ENCODE measurements at places on chromosomes 16 and 17.

GRCh38 chr17:56937687-56938086 is 23.2 kb downstream of the COIL start:
- H3K4me1 ChIP-seq = no peaks in the 10 kb centered on the region
- H3K36me3 ChIP-seq = peaks cover 5% of the 10 kb centered on the region
- H3K4me3 ChIP-seq = no peak overlapping the region
- H3K27me3 ChIP-seq = no peaks in the 10 kb centered on the region

DNA sequence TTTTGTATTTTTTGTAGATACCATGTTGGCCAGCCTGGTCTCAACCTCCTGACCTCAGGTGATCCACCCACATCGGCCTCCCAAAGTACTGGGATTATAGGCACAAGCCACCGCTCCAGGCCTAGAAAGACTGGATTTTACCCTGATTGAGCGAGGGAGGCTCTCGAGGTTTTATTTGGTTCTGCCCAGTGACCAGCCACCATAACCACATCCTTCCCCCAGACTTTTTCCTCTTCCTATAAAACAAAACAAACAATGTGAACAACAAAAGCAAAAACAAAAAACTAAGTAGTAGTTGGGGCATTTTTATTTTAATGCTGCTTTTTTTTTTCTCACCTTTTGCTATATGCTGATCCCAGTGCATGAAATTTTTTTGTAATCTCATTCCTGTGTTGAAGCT is 509.6 kb downstream of the MAF start:
- H3K4me3 ChIP-seq = no peak overlapping the region
- no peak for DNase-seq
- H3K4me1 ChIP-seq = peaks cover 6% of the 10 kb centered on the region
- H3K27me3 ChIP-seq = no peaks in the 10 kb centered on the region

- no peaks in the 10 kb centered on the region for H3K27me3 ChIP-seq
- peaks cover 19% of the 10 kb centered on the region for H3K36me3 ChIP-seq
- H3K27ac ChIP-seq = no peak overlapping the region
- no peaks in the 10 kb centered on the region for H3K4me1 ChIP-seq
- no peak for DNase-seq
Measured at GRCh38 chr17:42819939-42820535, 4.0 kb downstream of the BECN1 start.

- no peak overlapping the region for H3K27ac ChIP-seq
- no peak overlapping the region for H3K4me3 ChIP-seq
- no peaks in the 10 kb centered on the region for H3K27me3 ChIP-seq
- no peaks in the 10 kb centered on the region for H3K4me1 ChIP-seq
- no peaks in the 10 kb centered on the region for H3K36me3 ChIP-seq
Measured at GRCh38 chr17:33335491-33336173, 42.5 kb upstream of the ASIC2 start.

GRCh38 chr17:66524877-66525276 is 222.5 kb downstream of the PRKCA start:
- H3K27me3 ChIP-seq = no peaks in the 10 kb centered on the region
- no peaks in the 10 kb centered on the region for H3K4me1 ChIP-seq
- no peak overlapping the region for H3K27ac ChIP-seq
- no peak for DNase-seq
- no peak overlapping the region for H3K4me3 ChIP-seq

DNA sequence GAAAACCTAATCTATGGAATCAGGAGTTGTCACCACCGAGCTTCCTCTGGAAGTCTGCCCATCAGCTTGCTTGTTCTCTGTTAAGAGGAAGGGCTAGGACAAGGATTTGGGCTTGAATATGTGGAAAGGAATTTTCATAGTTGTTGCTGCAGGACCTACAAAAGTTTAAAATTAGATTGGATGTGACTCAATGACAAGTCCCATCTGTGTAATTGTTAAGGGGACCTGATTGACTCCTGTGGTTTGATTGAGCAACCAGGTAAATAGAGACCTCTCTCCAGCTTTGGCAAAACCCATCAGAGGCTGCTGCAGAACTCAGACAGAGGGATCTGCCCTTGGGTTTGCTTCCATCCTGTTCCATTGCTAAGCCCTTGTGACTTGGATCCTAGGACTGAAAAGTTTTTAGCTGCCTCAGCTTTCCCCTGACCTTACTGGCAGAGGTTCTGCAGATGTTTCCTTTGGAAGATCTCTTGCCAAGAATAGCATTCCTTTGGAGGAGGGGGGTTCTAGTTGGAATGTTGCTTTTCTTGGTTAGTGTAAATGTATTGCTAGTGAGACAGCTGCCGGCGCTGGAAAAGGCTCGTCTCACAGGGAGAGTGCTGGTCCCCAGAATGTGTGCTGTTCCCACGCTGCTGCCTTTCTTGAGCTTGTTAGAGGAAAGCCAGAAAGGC is 50.0 kb downstream of the SF3B3 start:
- H3K27ac ChIP-seq = peak overlapping the region; percentile 39
- no peak overlapping the region for H3K4me3 ChIP-seq
- DNase-seq = peak; percentile 52
- H3K27me3 ChIP-seq = no peaks in the 10 kb centered on the region
- peaks cover 39% of the 10 kb centered on the region for H3K36me3 ChIP-seq
- H3K4me1 ChIP-seq = no peaks in the 10 kb centered on the region

GRCh38 chr17:67221062-67221998 is 23.7 kb downstream of the HELZ start:
- no peak overlapping the region for H3K27ac ChIP-seq
- H3K27me3 ChIP-seq = no peaks in the 10 kb centered on the region
- no peaks in the 10 kb centered on the region for H3K36me3 ChIP-seq
- H3K4me3 ChIP-seq = no peak overlapping the region
- no peaks in the 10 kb centered on the region for H3K4me1 ChIP-seq
- DNase-seq = peak; percentile 22

Measured in prostate gland (tissue), 2 donors.